ENCODE measurements at places on chromosomes 4 and X.
A peak's percentile ranks its signal among the peaks of the same experiment; 100 is the strongest.

GRCh38 chr4:24330172-24330571 lies 254.2 kb downstream of the DHX15 start:
- DNase-seq, result no peak

DNA sequence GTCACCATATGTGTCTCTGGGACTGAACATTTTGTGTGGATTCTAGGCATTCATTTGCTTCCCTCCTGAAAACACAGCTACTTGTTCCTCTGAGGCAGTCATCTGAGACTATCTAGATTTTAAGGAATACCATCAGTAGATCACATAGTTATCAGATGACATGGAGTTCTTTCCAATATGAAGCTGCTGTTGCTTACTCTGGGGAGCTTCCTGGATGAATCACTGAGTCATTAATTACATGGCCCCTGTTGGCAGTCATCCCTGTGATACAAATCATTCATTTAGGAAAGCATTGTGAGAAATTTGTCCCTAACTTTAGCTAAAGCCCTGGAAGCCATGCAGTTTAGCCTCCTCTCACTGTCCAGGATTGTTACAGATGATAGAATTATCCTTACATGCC lies 98.2 kb upstream of the ARSJ start:
- peak; percentile 85 for DNase-seq

DNA sequence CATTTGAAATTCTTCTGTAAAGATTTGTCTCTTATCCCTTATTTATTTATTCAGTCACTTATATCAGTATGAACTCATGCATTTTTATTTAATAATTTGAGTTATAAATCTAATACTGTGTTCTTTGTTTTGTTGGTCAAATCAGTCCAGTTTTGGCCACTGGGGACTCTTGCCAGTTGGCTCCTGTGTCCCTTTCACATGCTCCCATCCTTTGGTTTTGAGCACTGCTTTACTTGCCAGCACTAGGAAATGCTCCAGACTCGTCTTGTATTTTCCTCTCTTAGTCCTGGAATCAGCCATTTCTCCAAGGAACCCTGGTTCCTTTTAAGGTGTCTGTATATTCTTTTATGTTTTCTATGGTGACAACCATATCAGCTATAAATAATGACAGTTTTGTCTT lies 28.1 kb downstream of the KANTR start:
- no peak for DNase-seq

DNA sequence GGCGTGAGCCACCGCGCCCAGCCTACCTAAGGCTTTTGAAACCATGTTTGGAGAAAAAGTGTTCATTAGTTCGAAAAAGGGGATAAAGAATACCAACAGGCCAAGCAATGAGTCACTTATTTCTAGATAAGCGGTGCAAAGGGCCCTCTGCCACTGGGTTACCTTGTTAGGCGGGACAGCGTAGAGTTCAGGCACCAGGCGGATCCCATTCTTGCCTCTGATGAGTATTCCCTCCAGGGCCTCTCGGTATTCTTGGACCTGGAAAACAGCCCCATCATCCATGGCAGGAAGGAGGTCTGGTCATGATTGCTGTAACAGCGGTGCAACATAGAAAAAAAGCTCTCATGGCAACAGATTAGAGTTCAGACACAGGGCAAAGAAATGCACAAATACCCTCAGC lies 48.0 kb downstream of the PHKA2 start:
- no peak for DNase-seq

- DNase-seq, result no peak
Measured at GRCh38 chr4:168502861-168503260, 6.0 kb downstream of the PALLD start.

- DNase-seq, result no peak
Measured at GRCh38 chrX:148412006-148412405, 88.4 kb upstream of the AFF2 start.

DNA sequence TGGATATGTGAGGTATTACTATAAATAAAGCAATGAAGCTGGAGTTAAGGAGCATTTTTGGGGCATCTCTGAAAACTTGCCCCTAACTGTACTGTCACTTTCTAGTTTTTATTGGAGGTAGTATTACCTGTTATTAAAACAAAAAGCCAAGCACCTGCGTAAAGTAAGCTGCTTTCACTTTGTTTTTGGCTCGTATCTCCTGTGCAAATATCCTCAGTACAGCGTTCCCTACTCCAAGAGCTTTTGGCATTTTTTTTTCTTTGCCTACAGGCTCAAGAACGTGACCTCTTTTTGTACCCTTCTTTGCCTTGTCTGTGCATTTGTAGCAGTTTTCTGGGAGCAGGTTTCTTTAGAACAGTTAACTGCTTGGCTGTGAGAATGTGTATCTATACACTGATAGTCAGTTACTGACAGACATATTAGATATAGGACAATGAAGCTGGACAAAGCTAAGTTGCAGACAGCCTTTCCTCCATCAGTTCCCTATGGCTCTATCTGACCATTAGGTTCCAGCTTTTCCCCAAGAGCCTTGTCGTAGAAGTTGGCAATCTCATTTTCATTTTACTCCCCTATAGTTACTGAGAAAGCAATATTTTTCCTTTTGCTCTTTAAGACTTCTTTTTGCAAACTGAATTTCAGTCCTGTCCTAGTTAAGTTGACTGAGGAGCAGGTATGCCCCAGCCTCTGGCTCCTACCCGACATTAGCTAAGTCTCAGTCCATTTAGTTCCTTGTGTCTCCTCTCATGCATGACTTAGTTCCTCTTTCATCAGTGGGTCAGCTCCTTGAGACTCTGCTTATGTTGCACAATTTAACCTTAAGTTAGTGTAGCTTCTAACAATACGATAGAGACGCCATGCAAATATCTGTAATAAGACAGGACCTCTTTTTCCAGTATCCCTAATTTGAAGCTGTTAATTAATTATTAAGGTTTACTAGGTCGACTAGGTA lies 71.5 kb upstream of the HPRT1 start:
- DNase-seq, result no peak

- no peak for DNase-seq
Measured at GRCh38 chr4:40419231-40419912, 84.2 kb downstream of the CHRNA9 start.

DNA sequence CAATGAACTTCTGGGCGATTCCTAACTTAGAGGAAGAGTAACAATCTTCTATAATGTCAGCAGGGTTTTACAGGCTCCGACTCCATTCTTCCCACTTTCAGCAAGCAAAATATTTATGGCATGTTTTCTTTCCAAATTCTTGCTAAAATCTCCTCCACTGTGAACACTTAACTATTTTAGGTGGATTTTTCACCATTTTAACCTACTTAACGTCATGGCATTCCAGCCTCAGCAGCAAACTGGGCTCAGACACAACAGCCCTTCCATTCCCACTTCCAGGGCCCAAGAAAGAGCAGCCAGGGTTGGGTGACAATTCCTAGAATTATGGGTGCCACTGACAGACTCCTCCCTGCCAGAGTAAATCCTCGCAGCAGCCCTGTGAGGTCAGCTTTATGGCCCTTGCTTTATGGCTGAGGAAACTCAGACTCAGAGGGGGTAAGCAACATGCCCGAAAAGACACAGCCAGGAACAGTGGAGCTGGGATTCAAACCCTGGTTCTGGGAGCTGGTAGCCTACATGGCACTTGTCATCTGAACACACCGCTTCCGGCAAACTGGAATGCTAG lies 112.8 kb upstream of the MAP3K15 start:
- DNase-seq, result no peak

GRCh38 chr4:118850488-118851173 lies 14.7 kb upstream of the SEC24D start:
- peak; percentile 8 for DNase-seq

GRCh38 chrX:107716816-107717700 lies 58.5 kb downstream of the TSC22D3 start:
- DNase-seq, result peak; percentile 56

DNA sequence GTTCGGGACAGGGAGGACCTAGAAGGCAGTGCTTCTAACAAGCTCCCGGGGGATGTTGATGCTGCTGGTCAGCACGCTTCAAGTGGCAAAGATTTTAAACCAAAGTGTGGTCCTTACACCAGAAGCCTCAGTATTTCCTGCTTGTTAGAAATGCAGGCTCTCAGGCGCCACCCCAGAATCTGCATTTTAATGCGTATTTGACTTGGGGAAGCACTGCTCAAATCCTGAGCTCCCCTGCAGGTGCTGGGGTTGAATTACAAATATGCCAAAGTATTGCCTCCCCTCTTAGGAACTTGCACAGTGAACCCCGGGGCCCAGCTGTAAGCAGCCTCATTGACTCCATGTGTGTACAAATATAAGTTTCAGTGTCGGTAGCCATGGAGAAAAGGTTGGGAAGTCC lies 70.8 kb upstream of the RAI2 start:
- DNase-seq, result no peak

GRCh38 chr4:46922205-46922604 lies 13.2 kb upstream of the COX7B2 start:
- no peak for DNase-seq

DNA sequence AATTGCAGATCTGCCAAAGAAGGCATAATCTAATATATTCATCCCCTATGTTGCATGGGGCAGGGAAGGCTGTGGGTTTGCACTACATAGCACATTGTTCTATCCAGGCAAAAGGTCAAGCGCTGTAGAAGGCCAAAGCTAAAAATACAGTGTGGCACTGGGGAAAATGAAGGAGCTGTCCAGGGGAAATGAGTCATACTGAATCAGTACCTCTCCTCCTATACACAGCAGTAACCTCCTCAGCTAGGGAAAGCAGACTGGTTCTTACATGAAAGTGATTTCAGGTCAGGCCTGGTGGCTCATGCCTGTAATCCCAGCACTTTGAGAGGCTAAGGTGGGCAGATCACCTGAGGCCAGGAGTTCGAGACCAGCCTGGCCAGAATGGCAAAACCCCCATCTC lies 31.0 kb upstream of the SLC25A4 start:
- DNase-seq, result peak; percentile 96

DNA sequence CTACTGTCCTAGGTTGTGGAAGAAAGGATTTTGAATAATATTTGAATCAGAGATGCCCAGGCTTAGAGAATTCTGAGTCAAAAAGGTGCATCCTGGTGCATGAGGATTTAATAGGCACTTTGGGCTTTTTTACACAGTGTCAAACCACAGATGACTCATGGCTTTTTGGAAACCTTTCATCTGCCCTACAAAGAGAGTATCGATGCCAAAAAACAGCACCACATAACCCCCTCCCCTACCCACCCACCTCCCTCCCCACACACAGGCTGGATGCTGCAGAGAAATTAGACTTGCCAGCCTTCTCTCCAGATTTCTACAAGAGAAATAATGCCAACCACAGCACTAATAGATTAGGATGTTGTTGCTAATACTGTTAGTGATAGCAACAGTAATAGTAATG lies 779.3 kb downstream of the NLGN4X start:
- DNase-seq, result no peak

DNA sequence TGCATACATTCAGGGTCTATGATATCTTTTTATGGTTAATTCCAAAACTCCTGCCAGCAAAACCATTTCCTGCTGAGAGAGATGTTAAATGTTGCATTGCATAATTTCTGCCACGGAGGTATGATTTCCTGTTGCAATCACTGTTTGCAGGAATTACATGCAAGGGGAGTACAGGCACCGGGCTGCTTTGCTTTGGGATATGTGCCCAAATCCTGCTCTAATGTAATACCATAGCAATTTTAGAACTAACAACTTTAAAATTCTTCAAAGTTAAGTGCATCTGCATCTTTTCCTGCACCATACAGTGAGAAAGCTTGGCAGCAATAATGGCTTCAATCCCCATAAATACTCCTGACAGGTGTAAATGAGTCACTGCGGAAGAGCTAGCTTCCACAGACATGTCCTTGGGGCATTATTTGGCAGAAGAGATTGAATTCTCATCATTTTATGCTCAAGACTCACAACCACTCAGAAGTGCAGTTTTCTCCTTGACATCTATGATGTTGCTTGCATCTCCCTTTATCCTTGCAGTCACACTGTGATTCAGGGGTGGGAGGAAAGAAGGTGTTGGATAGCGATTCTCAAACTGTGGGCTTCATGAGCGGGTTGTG lies 29.6 kb downstream of the TRIM2 start:
- peak; percentile 47 for DNase-seq

DNA sequence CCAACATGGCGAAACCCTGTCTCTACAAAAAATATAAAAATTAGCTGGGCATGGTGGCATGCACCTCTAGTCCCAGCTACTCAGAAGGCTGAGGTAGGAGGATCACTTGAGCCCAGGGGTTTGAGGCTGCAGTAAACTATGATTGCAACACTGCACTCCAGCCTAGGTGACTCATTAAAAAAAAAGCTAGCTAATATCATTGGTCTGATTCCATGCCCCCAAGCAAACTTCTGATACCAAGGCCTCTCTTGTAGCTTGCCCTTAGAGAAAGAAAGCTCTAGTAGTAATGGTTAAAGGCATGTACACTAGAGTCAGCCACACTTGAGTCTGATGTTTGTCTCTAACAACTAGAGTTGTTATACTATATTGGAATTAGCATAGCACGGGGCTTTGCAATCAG lies 32.6 kb upstream of the PHF8 start:
- no peak for DNase-seq

DNA sequence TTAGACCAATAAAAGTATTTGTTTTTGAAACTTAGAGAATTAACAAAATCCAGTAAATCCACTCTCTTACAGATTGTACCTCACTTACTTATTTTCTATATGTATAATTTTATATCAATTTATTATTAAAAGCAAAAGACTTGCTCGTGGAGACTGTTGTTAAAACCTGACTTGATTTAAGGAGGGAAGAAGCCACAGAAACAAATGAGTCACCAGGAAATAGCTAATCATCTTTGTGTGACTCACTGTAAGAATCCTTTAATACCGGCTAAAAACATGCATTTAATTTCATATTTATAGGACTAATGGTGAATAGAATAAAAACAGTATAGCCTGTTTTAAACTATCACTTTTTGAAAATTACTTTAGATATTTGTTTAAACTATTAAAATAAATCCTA lies 29.9 kb upstream of the UBE2NL start:
- no peak for DNase-seq
